ENCODE measurements at places on chromosomes 4 and X.

DNA sequence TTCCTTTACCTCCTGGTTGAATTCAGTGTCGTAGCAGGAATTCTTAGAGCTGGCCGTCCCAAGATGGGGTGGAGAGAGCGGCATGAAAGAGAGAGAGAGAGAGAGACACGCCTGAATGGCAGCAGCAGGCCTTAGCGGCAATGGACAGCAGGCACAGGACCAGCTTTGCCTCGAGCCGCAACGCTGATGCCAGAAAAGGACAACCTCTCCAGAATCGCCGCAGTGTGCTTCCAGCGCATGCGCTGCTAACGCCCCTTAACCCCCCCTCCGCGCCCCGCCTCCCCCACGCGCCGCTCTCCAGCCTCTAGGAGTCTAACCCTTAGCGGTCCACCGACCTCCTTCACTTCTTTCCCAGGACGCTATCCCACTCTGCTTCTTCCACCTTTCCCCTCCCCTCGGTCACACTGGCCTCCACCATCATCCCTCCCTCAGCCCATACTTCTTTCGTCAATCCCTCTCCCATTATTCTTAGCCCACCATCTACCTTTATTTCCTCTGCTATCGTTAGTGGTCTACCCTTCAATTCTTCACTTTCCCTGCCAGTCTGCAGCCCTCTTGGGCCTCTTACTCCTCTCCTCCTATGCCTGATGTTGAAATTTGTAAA lies 10.5 kb upstream of the ZCCHC13 start:
- peak; percentile 6 for DNase-seq

- DNase-seq: no peak
These were observed 40.7 kb downstream of the FANCB start for GRCh38 chrX:14832151-14832550.

DNA sequence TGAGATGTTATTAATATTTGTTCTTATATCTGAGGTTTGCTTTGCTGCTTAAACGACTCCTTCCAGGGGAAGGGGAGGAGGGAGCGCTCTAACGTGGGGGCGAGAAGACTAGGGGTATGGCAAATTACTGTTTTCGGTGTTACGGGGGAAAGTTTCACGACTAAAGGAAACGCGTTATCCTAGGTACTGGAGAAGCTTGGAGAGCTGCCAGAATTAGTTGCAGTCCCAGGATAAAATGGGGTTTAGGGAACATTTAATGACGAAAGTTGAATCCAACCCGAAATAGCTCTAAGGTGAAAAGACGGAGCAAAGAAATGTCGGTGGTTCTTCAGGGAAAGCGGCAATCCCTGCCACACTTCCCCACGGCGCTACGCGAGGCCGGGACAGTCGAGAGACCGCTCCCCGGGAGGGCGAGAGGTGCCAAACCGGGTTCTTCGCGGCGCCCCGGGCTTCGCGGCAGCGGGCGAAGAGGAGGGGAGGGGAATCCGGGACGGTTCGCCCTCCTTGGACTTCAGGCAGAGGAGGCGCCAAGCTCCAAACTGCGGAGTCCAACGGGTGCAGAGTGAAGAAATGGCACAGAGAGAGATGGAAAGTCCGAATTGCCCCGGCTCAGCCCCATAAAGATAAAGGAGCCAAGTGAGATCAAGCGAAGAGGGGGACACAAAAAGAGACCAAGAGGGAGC lies 724 bp downstream of the THOC2 start:
- DNase-seq: no peak

GRCh38 chr4:120919358-120919757 lies 3.2 kb downstream of the PRDM5 start:
- no peak for DNase-seq

DNA sequence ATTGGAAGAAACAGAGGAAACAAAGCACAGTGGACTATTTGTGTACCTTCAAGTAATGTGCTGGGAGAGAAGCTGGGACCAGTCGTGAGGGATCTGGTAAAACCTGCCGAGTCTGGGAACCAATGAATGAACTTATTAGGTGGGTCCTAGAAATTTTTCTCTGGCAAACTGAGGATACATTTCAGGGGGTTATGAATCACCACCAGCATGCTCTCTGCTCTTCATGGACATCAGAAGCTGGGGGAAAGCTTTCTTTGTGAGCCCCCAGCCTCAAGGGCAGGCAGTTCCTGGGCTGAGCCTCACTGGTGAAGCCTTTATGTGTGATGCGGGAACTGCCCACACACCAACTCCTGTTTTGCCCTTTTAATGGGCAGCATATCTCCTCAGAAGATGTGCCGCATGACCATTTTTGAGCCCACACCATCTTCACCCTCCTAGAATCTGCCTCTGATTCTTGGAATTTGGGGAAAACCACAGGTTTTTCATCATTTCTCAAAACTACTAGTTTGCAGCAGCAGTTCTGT lies 95.4 kb upstream of the ENPP6 start:
- no peak for DNase-seq

DNA sequence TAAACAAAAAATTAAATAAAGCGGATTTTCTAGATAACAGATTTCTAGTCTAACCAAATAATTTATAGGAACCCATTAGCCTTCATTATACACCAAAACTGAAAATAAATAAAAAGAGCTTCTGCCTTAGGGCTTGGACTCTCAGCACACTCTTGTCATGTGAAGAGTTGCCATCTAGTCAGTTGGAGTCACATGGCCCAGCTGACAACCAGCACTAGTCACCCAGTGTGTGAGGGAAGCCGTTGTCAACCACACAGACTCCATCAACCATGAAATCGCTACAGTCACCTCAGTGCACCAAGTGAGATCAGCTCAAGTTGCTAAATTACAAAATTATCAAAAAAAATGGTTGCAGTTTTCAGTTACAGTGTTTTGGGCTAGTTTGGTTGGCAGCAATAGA lies 470.0 kb downstream of the GASK1B start:
- no peak for DNase-seq

GRCh38 chrX:101219116-101219863 lies at the start of gene DRP2:
Gene DRP2, plus strand, starts transcription at chrX:101219786. Its CDS starts 11,862 bp downstream, at chrX:101231648.
- DNase-seq: no peak

GRCh38 chr4:88063634-88064296 lies 56.3 kb downstream of the PKD2 start:
- DNase-seq: no peak

DNA sequence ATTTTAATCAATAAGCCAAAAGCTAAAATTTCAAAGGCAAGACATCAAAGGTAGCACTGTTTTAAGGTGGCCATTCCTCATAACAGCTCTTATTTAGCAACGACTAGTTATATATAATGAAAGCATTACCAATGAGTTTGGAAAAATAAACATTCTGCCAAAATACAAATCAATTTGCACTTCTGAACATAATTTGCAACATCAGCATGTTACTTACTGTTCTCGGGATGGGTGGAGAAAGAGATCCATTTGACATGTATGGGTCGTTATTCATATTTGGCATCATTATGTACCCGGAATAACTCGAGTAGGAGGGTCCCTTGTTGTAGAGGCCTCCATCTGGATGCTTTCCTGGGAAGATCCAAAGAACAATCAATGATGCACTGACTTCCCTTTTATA lies 5.4 kb downstream of the LEF1 start:
- DNase-seq: no peak

GRCh38 chrX:65493431-65493830 lies 41.2 kb downstream of the LAS1L start:
- no peak for DNase-seq

DNA sequence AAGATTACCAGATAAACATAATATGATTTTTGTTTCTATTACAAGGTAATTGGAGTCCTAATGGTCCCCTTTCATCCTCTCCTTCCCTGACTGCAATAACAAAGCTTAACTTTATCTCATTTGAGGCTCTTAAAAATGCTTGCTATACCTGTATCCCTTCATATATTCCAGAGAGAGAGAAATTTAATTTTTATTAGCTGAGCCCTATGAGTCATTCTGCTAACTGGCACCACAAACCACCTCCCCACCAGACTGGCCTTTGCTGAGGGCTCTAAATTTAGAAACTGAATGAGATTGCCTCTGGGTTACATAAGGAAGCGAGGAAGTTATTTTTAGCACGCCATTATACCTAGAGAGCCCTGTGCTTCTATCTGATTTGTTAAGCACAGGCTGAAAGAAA lies 27.4 kb downstream of the CBLL2 start:
- DNase-seq: peak; percentile 26

DNA sequence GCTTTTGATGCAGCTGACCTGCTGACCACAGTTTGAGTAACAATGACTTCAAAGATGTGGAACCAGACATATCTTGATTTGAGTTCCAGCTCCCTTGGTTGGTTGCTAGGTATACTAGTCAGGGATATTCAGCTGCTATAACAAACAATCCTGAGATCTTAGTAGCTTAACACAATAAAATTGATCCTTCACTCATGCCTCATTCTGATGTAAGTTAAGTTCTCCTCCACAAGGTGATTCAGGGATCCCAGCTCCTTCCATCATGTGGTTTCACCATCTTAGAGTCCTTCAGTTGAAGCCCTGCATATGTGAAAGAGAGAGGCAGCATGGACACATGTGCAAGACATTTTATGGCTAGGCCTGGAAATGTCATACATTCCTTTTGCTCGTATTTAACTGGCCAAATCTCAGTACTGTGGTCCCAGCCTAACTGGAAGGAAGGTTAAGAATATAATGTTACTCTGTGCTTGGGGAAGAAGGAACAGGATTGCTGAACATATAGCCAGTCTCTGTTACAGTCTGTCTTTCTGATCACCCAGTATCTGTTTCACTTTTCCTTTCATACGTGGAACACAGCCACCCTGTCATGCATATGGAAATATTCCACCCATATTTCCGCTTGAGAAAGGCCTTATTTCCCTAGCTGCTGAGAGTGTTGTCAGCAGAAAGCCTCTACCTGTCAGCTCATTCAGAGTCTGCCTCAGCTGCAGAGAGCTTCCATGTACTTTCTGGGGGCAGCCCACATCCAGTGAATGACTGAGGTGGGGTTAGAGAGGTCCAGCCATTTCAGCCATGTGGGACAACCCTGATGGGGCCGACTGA lies 7.1 kb downstream of the SMIM9 start:
- no peak for DNase-seq

DNA sequence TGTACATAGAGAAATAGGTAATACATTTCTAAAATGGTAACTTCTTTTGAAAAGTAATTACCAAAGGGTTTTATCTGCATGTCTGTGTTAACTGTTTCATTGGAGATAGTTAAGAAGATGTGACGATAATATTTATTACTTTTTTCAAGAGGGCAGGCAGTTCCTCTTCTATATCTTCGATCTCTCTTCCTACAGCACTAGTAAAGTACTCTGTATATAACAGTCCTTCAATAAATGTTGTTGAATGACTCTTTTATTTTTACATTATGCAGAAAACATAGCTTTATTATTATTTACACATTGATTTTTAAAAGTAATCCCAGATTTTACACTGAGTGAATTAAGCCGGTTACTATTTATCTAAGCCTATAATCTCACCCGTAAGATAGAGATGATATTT lies 51.8 kb downstream of the TMPRSS11E start:
- DNase-seq: no peak

DNA sequence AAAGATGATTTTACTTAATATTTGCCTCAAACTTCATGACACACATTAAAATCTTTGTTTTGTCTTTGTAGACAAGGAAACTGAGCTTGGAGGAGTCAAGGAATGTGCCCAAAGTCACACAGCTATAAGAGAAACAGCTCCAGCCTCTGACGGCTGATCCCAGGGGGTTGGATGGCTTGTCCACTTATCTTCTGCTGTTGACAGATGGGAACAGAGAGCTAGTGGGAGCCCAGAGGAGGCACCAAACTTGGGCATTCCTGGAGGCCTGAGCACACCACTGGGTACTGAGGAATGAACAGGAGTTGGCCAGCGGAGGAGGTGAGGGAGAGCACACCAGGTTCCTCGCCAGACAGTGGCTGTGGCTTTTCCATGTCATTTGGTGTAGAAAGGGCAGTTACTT lies 56.4 kb upstream of the GPR78 start:
- DNase-seq: no peak
